ENCODE measurements at places on chromosomes 4 and X.

GRCh38 chrX:149060921-149061320 is 444.2 kb downstream of the IDS start:
- DNase-seq = no peak

GRCh38 chr4:52658641-52659000 is 480 bp downstream of the USP46 start:
- no peak for DNase-seq

GRCh38 chrX:32929040-32929439 is 282.3 kb downstream of the DMD start:
- DNase-seq = no peak

- no peak for DNase-seq
These were observed 565.6 kb upstream of the TENM3 start for GRCh38 chr4:181677621-181678020.

DNA sequence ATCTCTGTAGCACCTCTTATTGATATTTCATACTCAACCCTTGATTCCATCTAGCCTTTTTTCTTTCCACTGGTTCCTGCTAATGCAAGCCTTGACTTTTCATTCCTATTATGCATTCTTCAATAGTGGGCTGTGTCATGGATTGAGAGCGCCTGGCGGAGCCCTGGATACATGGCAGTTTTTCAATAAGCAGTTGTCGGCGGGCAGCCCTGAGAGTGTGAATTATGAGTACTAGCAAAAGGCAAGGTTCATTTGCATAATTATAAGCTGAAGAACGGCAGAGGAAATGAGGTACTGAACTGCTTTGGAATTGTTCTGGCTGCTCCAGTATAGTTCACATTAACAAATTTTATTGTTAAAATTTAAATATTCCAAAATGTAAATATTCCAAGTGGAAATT is 339.7 kb upstream of the VCX start:
- DNase-seq = no peak

- DNase-seq = no peak
These were observed 173.6 kb downstream of the CBR4 start for GRCh38 chr4:168836490-168836889.

DNA sequence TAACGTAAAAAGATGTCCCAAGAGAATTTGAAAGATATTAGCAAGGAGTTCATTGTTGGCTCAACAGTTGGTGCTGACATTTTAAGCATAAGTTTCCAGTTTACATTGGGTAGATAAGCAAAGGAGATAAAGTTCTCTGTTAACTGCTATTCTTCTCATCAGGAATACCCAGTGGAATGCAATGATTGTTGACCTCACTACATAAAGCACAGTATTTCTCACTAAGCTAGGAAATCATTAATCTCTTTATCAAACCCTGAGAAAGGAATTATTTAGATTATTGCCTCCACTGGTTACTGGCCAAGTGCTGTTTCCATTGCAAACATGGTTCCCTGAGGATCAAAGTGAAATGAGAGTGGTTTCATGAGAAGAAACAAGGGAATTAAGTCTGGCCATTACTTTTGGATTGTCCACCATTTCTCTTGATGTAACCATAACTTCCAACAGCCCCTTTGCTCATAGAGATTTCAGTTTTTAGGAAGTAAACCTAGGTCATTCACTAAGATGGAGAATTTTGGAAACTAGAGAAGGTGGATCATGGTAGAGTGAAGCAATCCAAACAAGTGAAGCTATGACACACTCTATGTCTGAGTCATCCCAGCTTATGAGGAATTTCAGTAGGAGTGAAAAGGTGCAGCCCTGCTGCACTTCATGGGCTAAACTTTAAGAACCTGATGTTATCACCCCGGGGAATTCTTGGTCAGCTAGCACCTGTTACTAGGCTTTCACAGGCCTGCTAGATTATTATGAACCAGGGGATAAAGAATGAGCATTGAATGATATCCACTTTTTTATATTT is 163.4 kb downstream of the AREG start:
- no peak for DNase-seq

DNA sequence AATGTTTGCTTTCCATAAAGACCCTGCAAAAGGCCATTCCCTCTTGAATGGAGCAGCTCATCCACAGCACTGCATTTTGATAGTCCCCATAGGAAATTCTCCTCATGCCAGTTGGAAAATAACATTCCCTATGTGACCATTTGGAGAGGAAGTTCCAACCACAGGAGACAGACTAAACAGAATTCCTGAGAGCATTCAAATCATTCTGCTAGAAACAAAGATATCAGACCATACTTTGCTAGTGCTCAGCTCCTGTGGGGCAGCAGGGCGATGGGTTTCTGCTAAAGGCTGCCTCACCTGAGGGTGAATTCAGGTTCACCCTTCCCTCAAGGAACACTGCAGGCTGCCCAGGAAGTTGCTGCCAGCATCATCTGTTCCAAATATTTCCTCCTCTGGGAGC is 58.8 kb downstream of the LNX1 start:
- DNase-seq = no peak

- DNase-seq = no peak
These were observed 642.9 kb downstream of the STPG2 start for GRCh38 chr4:97500423-97500822.
